ENCODE measurements at places on chromosomes 16 and 17. TPM values are rescaled to one million over a fixed set of nuclear protein-coding genes. Genes with fewer than 3 reads are reported as not detected.

Gene PRSS21
- total RNA-seq, result 1.2 TPM

Gene GRAPL
- 9.9 TPM for total RNA-seq

Gene CTDNEP1
- total RNA-seq, result 209 TPM

Gene PRR35
- total RNA-seq, result not detected

All from activated T-helper 17 cell treated with anti-CD3 and anti-CD28 coated beads, Interleukin-2, amount 50 U/mL, for 72 hours (primary cell).